ENCODE measurements at places on chromosomes 3 and 15.

DNA sequence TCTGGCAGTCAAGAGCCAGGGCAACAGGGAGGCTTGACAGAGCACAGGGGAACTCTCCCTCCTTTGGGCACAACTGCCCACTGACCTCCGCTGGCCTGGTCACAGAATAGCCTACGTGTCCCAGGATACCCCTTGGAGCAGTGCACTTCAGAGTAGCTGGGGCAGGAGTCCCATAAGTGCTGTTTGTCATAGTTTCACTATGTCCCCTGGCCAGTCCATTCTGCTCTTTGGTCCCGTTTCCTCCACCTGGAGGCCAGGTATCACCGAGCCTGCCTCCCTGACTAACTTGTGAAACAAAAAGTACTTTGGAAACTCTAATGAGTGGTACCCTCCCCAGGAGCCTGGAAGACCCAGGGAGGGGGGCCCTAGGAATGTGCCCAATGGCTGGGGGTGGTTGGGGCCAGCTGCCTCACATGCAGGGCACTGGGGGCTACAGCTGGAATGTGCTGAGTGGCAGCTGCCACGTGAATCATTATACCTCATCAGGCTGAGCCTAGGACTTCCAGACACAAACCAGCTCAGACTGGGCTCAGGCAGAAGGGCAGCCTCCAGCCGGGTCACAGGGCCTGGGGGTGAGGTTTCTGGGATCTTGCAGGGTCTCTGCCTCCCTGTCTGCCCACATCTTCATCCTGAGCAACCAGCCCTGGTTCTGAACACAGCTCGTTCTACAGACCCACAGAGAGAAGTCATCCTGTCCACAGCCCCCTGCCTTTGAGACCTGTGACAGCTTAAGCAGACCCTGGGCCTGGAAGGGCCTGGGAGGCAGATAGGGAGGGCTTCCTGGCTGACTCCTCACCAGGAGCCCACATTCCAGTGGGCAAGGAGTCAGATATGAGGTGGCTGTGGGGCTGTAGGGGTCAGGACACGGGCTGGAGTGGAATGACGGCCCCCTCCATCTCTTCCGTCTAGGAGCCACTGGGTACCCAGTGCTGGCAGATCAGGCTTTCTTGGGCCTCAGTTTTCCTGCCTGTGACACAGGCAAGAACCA, 914 bp upstream of the PTH1R start:
- no peak for DNase-seq

GRCh38 chr3:188179006-188179966, 25.3 kb downstream of the LPP start:
- no peak for DNase-seq

DNA sequence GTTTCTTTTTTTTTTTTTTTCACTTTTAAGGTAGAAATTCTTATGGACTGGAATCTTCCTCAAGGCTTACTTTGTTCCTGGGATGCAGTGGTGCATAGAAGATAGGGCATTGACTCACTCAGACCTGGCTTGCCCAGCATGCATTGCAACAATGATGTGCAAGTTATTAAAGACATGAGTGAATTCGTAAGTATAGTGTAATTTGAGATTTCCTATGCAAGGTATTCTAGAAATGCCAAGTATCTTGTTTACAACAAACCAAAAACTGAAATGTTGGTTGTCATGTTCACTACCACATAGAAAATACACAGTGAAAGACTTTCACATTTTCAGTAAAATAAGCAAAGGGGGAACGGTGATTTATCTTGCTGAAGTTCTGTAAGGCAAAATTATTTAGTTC, 56.5 kb upstream of the FNDC3B start:
- DNase-seq = no peak

- peak; percentile 69 for DNase-seq
These were observed 37.0 kb downstream of the CDC25A start for GRCh38 chr3:48151058-48151806.

GRCh38 chr3:63192248-63192647, 85.9 kb upstream of the SYNPR start:
- no peak for DNase-seq

DNA sequence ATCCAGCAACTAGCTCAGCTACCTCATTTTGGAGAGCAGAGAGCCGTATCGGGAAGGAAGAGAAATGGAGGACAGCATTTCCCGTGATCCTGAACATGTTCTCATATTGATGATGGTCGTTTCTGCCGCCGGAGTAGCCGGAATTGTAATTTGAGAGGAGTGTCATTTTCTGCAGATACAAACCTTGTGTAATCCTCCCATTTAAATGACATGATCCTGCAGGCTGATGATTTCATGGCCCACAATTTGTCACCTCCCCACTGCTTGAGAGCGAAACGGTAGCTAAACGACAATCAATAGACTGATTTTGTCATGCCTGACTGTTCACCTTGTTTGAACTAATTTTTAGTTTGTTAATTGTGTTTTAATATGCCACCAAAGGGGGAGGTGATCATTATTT, 126.5 kb upstream of the CNTN6 start:
- no peak for DNase-seq

DNA sequence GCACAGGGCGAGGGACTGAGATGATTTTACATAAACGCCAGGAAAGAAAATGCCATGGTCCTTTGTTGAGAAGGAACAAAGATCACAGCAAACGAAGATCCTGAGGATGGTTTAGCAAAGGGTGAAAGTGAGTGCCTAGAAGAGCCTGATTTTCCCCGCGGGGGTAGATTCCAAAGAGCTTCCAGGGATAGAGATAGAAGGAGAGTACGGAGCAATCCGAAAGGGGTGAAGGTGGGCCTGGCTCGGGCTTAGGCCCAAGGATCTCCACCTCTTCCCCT, 977 bp downstream of the CDC25A start:
- DNase-seq = no peak

- DNase-seq = peak; percentile 52
These were observed 102.0 kb upstream of the GADL1 start for GRCh38 chr3:30996467-30996866.
